ENCODE measurements at places on chromosomes 7 and 10.

DNA sequence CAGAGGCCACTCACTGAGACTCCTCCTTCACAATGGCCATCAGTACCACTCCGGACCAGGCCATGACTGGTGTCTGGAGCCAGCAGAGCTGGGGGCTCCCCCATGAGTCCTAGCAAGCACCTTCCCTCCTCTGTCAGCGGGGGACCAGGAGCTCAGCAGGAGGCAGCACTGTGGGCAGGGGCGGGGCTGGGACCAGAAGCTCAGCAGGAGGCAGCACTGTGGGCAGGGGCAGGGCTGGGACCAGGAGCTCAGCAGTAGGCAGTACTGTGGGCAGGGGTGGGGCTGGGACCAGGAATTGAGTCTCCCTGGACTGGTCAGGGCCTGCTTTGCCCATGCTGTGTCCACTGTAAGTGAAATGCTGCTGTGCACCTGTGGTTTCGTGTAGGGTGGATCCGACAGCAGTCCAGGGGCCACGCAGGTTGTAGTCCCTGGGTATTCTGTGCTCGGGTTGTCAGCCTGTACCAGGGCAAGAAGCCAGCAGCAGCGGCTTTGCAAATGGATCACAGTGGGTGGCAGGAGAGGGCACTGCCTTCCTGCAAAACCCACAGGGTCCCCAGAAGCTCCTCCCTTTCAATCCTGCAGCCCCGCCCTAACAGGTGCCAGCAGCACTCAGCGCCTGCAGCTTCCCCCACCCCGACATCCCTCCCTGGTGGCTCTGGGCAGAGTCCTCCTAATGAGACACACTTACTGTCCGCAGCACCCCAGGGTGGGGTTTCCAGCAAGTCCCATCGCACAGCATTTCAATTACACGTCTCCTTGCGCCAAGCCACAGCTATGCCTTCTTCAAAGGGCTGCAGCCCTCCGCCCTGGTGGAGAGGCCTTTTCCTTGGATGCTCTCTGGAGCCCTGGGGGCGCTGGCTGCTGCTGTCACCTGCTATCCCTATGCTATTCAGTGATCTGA is 220.5 kb downstream of the TCERG1L start:
- no peak for DNase-seq

DNA sequence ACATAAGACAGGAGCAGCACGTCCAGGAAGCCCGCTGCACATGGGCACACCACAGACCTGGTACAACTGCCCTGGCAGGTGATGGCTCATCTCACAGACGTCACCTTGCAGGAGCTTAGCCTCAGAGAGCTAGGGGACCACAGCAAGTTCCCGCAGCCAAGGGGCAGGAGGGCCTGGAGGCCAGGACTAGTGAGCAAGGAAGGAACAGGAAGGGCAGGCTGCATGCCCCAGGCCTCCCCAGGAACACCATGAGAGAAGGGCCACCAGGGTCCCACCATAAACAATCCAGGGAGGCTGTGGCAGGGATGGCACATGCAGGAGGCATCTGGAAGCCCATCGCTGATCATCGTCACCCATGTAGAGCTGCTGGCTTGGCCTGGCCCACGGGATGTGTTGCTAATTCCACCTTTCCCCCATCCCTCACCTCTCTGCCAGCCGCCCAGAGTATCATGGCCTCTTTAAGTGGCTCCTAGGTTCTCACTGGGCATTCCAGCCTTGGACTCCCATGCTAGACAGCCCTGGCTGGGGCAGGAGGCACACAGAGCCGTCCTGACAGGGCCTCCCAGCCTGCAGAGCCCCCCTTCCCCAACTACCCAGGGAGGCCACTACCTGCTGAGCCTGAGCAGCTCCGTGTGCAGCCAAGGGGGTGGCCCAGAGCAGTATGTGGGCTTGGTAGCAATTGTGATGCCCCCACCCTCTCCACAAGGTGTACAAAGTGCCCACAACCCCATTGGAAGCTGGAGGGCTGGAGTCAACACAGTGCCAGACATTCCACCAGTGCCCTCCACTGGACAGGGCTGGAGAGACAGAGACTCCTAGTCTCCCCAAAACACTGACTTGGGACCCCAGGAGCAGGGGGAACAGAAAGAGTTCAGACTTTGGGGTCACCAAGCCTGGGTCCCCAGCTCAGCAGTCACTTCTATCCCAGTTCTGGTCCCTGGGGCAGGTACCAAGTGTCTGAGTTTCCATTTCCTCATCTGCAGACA is 35.5 kb downstream of the GRID1 start:
- no peak for DNase-seq

GRCh38 chr7:36289833-36290661 is 99.6 kb upstream of the ANLN start:
- DNase-seq = no peak

DNA sequence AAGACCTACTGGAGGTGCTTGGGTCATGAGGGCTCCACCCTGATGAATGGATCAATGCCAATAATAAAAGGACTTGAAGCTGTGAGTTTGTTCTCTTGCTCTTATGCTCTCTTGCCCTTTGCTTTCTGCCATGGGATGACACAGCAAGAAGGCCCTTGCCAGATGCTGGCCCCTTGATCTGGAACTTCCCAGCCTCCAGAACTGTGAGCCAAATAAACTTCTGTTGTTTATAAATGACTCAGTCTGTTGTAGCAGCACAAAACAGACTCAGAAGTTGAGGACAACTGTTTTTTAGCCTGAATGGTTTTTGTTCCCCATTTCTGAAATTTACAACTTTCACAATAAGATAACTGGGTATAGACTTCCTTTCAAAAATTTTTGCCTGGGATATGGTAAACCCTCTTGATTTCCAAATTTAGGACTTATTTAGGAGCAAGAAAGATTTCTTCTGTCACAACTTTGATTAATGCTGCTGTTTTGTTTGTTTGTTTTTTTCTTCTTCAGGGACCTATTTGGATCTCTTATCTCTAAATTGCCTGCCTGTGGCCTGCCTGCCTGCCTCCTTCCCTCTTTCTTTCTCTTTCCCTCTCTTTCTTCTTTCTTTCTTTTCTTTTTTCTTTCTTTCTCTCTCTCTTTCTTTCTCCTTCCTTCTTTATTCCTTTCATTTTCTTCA is 12.1 kb downstream of the ENTPD1 start:
- DNase-seq = no peak

DNA sequence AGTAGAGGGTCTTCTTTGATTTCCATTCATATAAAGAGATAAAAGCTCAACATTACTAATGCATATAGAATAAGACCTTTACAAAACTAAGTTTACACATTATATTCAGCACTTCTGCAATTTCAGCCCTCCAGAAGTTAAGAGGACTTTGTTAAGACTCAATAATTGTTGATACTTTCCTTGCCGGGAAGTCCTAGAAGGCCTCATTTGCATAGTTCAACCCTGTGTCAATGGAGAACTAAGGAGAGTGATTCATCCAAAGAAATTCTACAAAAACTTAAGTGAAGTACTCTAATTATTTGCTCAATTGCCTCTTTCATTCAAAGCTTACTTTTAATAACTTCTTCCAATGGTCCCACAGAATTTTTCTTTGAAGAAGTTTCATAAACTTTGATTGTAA is 1060.3 kb upstream of the CELF2 start:
- DNase-seq = no peak

DNA sequence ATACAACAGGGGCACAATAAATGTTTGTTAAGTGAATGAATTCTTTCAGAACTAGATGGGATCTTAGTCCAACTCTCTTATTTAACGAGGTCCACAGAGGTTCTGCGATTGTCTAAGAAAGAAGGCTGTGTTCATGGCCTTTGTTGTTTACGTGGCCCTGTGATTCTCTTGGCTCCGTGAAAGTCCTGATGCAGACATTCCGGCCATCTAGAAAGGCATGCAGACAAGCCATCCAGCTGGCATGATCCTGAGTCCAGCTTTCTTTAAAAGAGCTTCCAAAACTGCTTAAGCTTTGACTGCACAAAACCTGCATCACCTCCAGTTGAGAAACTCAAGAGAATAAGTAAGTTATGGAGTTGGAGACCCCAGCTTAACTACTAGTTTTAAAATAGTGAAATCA is 26.0 kb downstream of the EGFR start:
- no peak for DNase-seq

GRCh38 chr7:92645114-92646061 is 55.2 kb upstream of the FAM133B start:
- DNase-seq = no peak

DNA sequence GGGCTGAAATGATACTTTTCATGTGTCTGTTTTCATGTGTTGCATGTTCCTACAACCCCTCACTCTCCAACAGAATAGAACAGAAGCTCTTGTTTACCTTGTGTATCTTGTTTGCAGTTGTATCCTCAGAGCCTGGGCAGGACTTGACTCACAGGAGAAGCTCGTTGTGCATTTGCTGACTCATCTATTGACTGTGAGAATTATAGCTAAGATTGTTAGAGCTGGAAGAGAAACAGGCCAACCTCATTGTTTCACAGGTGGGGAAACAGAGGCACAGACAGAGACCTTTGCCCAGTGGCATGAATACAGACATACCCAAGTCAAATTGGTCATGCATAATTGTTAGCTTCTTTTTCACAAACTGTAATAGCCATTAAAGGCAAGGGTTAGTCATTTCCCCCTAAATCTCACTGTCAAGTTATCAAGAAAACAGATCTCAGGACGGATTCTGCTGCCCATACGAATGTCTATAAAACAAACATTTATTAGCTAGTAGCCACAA is 4.6 kb upstream of the TSPAN15 start:
- DNase-seq = no peak

DNA sequence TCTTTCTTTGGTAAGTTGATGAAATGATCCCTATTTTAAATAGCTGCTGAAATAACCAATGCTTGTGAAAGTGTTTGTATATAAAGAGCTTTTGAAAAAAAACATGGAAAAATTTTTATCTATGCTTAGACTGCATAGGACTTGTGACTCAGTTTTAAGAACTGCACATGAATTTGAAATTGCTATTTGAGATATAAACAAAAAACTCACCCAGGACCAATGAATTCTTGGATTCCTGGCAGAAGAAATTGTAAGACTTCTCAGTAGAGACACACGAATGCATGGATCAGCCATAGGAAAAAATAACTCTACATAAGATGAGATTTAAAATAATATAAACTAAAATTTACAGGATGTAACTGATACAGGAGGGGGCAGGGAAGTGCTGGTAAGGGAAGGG is 278.8 kb upstream of the SORCS1 start:
- no peak for DNase-seq

DNA sequence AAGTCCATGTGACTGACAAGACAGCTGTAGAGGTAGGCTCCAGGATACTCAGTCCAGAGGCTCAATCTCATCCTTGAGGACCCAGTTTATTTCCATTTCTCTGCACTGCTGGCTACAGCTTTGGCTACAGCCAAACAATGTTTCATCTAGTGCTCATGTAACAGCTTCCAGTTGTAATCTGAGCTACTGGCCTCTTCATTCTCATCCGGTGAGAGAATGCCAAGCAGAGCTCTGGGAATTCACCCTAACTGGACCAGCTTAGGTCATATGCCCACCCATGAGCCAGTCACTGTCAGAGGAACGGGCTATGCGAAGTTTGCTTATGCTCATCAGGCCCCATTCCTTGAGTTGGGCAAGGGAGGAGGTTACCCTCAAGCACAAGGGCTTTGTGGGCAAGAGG is 192.9 kb downstream of the EVX1 start:
- DNase-seq = no peak

DNA sequence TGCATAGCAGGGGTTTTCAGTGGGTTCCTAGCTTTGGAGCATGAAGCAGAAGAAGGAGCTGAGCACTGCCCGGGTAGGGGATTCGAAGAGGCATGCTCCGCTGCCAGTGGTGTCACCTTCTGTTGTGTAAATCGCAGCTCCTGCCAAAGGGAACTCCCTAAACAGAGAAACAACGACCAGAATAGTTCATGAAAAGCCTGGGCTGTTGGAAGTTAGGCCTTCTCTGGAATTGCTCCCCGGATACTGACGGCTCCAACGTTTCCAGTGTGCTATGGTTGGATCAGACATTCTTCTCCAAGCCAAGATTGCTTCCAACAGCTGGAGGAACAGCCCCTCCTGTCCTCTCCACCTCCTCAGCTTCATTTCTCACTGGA is 546.0 kb upstream of the FZD8 start:
- no peak for DNase-seq

DNA sequence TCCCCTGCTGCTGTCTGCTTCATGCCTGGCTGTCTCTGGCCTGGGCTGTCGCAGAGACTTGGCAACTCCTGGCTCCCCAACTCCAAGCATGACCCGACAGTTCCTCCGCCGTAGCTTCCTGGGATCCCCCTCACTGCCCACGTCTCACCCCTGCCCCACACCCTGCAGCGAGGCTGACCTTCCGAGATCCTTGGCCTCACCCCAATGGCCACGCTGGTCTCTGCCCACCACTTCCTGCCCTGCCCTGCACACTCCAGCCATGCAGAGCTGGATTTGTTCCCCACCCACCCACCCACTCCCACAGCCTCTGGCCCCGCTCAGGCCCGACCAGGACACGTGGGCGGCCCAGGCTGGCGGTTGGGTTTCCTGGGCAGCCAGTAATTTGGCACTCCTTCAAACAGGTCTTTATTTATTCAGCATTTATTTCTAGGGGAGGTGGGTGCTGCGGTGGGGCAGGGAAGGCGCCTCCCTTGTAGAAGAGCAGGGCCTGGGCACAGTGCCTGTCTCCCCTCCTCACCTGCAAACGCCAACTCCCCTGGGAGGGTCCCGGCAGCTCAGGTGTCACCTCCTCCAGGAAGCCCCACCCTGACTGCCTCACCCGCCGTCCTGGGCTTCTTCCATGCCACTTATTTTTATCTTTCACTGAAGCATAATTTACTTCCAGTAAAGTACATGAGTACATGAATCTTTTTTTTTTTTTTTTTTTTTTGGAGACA is 25.5 kb downstream of the GTF2IRD1 start:
- DNase-seq = no peak

GRCh38 chr7:24700521-24701260 is 56.6 kb downstream of the GSDME start:
- no peak for DNase-seq

DNA sequence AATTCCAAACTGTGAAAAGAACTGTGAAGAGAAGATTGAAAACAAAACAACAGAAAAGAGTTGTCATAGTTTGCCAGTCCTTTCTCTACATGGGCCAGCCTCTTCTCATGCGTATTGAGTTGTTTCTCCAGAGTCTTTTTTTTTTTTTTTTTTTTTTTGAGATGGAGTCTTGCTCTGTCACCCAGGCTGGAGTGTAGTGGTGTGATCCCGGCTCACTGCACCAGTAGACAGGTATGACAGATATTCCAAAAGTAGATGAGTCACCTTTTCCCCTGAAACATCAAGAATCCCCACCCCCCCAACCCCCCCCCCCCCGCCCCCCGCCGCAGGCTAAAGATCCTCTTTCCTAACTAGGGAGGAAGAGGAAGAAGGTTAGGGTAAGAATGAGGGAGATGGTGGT is 15.6 kb upstream of the KMT2C start:
- DNase-seq = no peak

- DNase-seq = no peak
Measured at GRCh38 chr7:24707988-24708615, 49.2 kb downstream of the GSDME start.

- no peak for DNase-seq
Measured at GRCh38 chr10:132837905-132838304, 52.0 kb upstream of the NKX6-2 start.

Data from hematopoietic multipotent progenitor cell treated with erythropoietin and hydrocortisone succinate and interleukin-3 and kit ligand, for 17 days (in vitro differentiated cells).